ENCODE measurements at places on chromosomes 4 and X.

DNA sequence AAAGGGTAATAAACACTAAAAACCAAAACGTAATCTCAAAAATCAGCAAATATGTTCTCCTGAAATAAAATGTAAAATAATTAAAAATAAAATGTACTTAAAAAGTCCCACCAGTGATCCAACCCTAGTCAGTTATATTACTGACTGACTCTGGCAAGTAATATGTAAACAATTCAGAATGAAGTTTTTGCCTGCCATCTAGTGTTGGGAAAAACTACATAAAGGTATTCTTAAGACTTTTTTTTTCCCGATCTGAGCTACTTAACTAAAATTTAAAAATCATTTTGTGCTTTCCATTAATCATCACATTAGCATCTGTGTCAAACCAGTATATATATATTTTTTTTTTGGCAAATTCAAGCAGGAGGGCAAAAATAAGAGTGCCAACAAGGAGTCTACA lies 24.0 kb downstream of the RCHY1 start:
- no peak for DNase-seq

DNA sequence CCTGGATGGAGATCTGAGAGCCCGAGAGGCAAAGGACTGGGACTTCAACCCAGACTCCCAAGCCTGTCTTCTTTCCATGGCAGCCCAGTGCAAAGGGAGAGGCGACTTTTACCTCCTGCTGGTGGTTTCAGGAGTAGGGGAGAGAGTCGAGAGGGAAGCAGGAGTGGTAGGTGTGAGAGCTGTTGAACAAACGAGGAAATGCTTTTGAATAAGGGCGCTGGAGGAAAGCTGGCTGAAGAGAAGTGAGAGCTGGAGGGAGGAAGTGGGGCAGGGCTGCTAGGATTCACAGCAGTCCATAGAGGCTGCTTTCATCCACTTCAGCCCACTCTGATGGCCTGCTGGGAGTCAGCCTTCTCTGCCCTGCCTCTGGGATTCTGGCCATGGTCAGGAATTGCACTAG lies 81.8 kb upstream of the EFNB1 start:
- DNase-seq = no peak

DNA sequence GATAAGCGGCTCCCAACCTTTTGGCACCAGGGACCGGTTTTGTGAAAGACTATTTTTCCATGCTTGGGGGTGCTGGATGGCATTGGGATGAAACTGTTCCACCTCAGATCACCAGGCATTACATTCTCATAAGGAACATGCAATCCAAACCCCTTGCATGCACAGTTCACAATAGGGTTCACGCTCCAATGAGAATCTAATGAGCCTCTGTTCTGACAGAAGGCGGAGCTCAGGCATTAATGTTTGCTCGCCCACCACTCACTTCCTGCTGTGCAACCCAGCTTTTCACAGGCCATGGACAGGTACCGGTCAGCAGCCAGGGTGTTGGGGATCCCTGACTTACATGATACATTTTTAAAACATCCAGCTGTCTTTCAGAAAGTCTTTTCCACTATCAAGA lies 187.3 kb downstream of the SLC39A8 start:
- no peak for DNase-seq

- DNase-seq = peak; percentile 92
These were observed 2.1 kb downstream of the PLCXD1 start for GRCh38 chrX:283115-283845.

DNA sequence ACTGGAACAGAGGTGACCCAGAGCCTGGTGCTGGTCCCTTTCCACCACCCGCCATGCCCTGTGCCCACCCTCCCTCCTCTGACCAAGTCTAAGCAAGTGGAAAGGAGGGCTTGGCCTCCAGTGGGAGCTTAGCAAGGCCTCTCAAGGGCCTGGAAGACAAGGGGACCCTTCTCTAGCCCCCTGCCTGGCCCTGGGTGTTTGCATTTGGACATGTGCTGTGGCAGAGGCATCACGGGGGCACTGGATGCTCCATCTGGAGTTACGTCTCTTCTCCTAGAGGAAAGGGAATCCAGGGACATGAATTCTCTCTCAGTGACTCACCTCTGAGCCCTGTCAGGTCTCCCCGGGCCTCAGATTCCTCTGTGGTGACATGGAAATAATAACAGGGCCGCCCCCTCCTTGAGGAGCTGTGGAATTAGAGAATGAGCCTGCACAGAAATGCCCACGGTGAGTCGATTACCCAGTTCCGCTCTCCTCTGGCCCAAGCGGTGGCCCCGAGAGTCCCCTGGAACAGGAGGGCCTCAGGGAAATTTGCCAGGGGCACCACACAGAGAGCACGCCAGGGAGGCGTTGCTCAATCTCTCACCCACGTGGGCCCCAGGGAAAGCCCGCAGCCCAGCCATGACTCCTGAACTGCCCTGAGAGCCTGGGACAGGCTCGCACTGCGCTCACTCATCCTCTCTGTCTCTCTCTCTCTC lies 189.6 kb downstream of the BCOR start:
- DNase-seq = no peak

DNA sequence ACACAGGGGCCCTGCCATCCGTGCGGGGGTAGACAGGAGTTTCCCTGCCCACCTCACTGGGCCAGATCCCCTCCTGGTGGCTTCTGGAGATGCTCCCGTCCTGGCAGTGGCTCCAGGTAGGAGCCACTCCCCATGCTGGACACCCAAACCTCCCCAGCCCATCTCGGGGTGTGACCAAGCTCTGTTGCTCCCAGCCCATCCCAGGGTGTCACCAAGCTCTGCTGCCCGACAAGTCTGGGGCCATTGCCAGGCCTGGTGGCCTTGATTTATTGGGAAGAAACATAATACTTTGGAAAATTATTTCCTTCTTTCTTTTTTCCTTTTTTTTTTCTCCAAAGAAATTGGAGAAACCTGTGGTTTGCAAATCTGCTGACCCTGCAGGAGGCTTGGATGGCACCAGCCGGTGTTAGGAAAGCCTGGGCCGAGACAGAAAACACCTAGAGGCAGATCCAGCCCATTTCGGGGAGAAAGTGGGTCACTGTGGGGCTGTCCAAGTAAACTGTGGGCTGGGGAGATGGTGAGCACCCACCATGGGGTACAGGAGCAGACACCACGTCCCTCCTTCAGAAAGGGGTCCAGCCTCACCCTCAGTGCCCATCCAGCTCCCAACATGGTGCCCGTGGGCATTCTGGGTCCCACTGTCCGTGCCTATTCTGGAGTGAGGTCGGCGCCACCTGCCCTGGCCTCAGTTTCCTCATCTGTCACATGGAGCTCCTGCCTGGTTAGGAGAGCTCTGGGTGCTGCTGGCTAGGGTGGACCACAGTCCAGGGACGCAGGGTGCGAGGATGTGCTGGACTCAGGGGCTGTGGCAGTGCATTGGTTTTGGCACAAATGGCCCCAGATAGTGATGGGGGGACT lies 59.4 kb upstream of the ADRA2C start:
- no peak for DNase-seq

GRCh38 chrX:16653424-16653823 lies 3.5 kb downstream of the S100G start:
- DNase-seq = no peak

DNA sequence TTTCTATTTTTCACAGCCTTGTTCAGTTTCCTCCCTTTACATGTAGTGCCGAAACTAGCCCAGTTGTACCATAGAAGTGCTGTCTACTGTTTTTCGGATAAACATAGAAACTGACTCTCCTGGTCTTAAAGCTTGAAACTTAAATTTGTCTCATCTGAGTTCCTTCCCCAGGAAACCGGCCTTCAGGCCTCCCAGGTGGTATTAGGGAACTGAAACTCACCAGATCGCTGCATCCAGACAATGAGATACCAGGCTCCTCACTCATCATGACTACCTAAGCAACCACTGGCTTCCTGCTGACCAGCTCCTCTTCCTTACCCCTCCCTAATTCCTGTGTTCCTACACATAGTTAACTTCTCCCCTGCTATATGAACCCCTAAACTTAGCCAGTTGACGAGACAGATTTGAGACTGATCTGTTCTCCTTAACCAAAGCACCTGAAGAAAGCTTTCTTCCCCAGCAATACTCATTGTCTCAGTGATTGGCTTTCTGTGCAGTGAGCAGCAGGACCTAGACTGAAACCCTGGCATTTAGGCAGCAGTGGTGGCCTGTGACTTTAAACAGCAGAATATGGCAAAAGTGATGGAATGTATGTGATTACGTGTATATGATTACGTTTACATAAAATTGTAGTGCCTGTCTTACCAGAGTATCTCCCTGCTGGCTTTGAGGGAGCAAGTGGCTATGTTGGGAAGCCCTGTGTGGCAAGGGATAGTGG lies 959.1 kb upstream of the LCORL start:
- no peak for DNase-seq

DNA sequence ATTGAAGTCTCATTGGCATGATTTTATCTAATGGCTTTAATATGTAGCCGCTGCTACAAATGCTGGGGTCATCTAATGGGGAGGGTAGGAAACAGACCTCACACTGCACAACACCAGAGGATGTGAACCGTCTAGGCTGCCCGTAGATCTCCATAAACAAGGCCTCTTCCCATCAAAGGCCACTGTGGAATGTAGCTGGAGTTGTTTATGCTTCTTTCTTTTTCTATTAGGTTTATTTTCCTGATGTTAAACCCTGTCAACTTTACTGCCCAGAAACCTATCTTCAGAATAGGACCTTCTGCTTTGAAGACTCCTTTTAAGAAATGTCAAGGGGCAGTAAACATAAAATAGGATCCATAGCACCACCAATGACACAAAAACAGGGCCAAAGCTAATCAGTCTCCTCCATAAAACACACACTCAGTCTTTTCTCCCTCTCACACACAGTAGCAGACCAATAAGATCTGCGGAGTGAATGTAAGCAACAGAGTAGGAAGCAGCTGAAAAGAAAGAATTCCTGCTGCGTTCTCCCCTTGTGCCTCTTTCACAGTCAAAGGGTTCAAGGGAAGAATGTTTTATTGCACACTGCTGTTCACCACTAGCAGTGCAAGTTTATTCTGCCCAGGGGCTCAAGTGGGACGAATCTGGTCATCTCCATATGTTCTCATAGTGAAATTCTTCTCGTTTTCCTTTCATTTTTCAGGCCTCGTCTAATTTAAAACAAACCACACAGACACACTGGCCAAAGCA lies 72.2 kb downstream of the MAML3 start:
- DNase-seq = no peak

DNA sequence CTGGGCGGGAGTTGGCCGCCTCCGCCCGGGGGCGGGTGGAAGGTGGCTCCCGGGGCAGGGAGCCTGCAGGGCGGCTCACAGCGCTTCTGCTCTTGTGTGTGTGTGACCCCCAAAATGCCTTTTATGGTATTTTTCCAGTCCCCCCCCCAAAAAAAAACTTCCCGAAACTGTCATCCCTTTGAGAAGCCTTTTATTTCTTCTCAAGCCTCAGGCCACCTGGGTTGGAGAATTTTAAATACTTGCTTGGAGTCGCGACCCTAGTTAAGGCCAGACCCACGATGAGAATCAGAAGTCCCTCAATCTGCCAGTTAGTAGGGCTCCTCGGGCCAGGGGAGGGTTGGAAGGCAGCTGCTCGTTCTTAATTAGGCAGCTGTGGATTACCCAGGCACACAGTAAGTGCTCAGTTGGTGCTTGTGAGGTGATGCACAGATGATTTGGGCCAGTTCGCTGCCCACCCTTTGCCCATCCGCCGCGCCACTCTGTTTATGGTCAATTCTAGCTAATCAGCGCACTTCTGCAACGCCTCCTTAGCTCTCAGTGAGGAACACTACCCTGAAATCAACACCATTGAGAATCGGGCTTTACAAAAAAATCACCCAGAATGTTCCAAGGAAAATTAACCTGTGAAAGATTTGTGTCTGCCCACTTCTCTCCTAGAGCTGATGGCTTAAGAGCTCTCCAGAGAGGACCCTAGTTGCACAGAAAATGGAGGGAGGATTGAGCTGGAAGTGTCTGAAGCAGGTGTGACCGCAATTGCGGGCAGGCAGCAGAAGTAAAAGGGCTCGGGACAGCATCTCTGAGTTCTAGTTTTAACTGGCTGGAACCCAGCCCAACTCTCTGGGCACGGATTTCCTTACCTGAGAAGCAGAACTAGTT lies 648 bp upstream of the SCD5 start:
- no peak for DNase-seq

GRCh38 chrX:139538907-139539790 lies 8.6 kb downstream of the F9 start:
- no peak for DNase-seq

DNA sequence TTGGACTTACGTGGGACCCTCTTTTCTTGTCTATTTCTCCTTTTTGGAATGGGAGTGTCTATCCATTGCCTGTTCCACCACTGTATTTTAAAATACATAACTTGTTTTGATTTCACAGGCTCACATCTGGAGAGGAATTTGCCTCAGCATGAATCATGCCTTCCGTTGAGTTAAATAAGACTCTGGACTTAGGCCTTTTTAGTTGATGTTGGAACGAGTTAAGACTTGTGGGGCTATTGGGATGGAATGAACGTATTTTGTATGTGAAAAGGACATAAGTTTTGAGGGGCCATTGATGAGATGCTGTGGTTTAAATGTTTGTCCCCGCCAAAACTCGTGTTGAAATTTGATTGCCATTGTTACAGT lies 66.2 kb downstream of the BEX3 start:
- no peak for DNase-seq

- DNase-seq = no peak
These were observed 57.9 kb upstream of the CXCL8 start for GRCh38 chr4:73682508-73682907.

DNA sequence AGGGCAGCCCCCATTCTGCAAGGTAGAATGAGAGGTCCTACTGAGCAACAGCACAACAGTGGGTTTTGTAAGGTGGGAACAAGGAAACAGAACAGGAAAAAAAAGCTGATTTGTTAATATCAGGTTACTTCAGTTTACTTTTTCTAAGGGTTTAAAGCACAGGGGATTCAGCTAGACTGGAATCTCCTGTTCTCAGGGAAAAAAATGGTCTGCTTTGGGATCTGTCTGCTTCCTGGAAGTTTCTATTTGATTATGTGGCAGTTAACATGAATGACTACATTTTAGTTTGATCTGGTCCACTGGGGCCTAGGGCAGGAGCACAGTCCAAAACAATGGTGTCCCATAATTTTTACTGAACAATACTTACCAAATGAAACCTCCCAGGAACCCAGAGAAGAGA lies 104.6 kb downstream of the FBXW7 start:
- DNase-seq = no peak

GRCh38 chr4:181597766-181598165 lies 645.4 kb upstream of the TENM3 start:
- no peak for DNase-seq

DNA sequence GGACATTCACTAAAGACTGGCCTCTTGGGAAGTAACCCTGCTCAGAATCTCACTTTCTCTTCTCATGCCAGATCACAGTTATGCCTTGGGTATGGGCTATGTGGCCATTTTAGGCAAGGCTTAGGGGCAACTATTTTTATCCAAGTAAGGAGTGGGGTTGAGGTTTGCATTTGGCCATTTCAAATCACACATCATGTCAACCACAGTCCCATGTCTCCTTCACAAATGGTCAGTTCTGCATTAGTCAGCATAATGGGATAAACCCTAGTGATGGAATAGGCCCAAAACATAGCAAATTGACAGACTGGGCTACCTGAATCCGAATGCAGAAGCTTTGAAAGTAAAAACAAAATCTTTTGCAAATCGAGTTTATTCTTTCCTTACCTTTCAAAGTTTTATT lies 827 bp upstream of the RTL3 start:
- no peak for DNase-seq

GRCh38 chr4:56315543-56315942 lies 71.7 kb downstream of the AASDH start:
- DNase-seq = peak; percentile 74

GRCh38 chrX:17465201-17465600 lies 90.2 kb downstream of the NHS start:
- no peak for DNase-seq
